Psoas muscle (tissue), 8 donors: ENCODE measurements at places on chromosomes 6 and 20. TPM values are rescaled to one million over a fixed set of nuclear protein-coding genes. Genes with fewer than 3 reads are reported as not detected.

The AHCY gene
- 128 TPM for polyA plus RNA-seq

GRCh38 chr6:30885481-30885998 is 1.2 kb downstream of the DDR1 start:
- DNase-seq = no peak

The OR2J3 gene
- not detected for polyA plus RNA-seq

GRCh38 chr20:58852543-58853271 is at the start of gene GNAS:
Gene GNAS (plus strand): TSS chr20:58852716.
- DNase-seq = peak; percentile 83

- DNase-seq = no peak
Observed at GRCh38 chr6:160899671-160900430, 91.7 kb upstream of the MAP3K4 start.

The RAMACL gene
- 0.25 TPM for polyA plus RNA-seq

The EPHA7 gene
- 0.75 TPM for polyA plus RNA-seq

DNA sequence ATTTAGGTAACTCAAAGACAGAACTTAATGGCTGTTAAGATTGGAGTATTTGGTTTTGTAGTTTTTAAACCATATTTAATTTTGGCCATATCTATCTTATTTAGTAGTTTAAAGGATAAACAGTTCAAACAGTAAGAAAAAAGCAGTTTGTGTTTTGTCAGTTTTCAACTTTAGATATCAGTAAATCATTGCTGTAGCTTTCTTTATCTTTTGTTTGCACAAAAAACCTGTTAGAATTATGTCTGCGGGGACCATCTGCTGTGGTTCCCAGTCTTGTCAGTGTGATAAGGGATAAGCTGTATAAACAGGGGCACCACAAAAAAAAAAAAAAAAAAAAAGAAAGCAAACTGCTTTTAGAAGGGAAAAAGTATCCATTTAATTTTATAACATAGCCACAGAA is 40.9 kb downstream of the CDKAL1 start:
- no peak for DNase-seq

DNA sequence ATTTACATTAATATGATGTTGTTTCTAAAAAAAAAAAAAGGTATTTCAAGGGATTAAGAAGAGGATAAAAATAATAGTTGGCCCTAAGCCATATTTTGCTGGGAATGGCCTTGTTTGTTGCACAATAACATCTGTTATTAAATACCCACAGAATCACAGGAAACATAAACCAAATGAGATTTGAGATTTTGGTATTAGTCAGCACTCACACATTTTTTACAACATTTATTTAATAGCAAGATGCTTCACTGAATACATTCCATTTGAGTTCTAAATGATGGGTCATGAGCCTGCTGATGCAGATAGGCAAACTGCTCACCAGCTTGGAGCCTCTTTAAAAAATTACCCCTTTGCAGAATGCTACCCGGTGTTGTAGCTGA is 92.9 kb upstream of the ENPP5 start:
- DNase-seq = no peak

DNA sequence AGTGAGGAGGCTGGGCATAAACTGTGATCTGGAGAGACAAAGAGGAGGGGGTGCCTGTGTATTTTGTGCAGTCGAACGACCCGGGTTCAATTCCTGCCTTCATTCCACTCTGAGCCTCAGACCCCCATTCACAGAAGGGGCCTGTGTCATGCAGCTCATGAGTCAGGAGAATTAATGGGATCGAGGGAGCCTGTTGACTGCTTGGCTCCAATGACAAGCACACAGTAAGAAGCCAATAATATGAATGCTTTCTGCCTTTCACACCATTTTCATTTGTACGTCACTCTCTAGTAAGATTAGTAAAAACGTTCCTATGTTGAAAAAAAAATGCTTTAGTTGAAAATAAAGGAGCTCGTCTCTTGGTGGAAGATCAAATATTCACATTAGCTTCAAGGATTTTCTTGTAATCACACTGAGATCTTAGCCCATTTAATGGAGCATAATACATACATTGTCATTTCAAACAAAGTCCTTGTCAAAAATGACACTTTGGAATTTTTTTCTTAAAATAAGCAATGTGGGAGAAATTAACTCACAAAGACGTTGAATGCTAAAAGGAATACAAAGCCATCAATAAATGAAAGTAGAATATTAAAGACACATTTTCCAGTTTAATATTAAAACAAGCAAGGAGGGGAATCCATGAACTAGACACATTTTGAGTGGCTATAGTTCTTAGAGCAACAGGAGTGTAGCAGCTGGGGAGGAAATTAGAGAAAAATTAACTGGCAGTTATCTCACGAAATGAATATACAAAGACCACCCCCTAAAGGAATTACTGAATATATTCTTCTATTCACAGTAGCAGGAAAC is 246.7 kb upstream of the AFDN start:
- DNase-seq = no peak

The WFDC10B gene
- not detected for polyA plus RNA-seq

The RAB44 gene
- not detected for polyA plus RNA-seq

DNA sequence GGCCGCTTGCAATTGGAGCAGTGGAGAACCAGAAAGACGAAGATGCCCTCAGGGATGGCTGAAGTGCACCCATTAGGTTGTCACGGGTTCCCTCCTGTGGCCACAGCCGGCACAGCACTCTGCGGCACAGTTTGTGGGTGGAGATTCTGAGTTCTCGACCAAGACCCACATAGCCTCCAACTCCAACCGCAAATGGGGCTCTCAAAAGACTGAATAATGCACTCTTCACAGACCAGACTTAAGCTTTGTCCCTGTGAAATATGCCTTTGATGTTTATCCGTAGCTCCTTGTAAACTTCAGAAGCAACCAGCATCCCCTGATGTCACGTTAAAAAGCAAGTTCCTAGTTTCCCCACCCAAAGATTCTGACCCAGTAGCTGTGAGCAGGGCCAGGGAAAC is 934 bp upstream of the CST9 start:
- DNase-seq = peak; percentile 86

GRCh38 chr20:14481863-14482262 is 144.5 kb upstream of the FLRT3 start:
- no peak for DNase-seq

- no peak for DNase-seq
Observed at GRCh38 chr6:100923481-100924165, 42.5 kb upstream of the ASCC3 start.

DNA sequence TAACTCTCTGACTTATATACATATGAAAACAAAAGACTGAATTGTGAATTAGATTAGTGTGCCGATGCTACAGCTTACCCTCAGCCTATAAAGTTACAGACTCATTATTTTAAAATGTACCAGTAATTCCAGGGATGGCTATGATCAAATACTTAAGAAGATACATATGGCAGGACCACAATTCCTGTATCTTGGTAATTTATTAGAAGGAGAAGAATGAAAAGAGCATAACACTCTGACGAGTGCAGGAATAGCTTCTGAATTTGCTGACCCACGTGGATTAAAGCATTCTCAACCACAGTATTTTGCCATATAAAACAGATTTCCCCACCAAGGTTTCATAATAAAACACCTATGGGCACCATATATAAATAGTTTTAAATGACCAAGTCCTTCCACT is 368.5 kb upstream of the RUNX2 start:
- DNase-seq = no peak

The CGAS gene
- polyA plus RNA-seq = 0.36 TPM

The IRF4 gene
- 0.08 TPM for polyA plus RNA-seq

The MROH8 gene
- 3.7 TPM for polyA plus RNA-seq

The GNAS-AS1 gene
- polyA plus RNA-seq = 0.13 TPM

- peak; percentile 63 for DNase-seq
Observed at GRCh38 chr20:1888796-1889463, 6.3 kb upstream of the SIRPA start.

GRCh38 chr6:113627480-113627879 is 229.7 kb upstream of the MARCKS start:
- DNase-seq = no peak

DNA sequence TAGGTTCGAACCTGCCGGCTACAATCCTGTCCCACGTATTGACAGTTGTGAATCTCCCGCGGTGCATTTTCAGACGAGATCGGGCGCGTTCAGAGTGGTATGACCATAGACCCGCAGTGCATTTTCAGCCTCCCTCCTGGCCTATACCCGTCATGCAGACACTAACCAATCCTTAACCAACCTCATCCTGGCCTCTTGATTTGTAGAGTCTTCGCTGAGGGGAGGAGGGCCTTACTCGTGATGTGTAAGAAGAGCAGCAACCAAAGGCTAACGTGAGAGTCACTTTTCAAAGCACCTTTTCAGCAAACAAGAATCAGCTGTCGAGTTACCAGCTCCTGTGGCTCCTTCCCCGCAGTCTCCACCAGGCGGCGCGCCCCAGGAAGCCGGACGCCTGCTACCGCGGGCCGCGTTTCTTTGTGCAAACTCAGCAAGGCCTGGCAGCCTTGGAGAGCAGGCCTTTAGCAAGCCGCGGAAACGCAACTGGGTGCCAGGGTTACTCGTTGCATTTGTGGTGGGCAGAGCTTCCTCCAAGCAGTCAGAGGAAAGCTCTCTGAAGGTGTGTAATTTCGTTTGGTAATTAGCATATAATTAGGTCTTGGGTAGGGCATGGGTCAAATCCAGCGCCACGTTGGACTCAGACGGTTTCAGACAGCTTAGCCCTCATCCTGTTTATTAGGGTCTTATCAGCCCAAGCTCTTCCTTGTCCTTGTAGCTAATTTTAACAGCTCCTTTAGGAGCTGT is 139.8 kb downstream of the OR2B2 start:
- peak; percentile 85 for DNase-seq

DNA sequence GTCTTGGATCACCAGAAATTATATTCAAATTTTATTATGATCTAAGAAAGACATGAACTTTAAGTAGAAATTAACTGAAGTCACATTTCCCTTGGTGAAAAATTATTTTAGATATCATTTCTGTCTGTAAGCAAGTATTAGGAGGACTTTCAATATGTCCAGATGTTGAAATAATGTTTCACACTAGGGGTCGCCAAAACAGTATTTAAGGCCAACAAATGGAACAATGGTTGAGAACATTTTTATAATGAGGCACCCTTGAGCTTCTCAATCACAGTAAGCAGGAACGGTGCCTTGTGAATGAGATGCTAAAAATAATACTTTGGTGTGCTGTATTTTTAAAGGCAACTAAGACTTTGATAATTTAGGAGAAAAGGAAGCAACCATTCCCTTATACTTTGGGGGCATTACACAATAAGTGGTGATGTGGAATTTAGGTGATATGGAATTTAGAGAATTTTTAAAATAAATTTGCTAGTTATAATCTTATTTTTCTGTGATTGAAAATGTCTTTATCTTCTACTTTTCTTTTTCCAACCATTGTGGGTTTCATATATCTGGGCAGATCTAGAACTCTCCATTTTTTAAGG is 9.6 kb upstream of the SF3B5 start:
- DNase-seq = no peak

DNA sequence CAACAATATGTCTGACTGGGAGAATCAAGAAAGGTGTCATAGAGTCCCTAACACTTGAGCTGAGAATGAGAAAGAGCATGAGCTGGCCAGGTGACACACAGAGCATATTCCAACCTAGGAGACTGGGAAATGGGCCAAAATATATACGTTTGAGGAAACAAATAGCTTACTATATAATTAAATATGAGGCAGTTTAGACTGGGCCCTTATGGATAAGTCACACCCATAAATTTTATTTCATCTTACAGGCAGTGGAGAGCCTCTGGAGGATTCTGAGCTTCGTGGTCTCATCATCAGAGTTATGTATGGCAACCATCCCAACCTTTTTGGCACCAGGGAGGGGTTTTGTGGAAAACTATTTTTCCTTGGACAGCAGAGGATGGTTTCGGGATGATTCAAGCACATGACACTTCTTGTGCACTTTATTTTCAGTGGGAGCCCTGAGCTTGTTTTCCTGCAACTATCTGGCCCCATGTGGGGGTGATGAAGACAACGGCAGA is 12.9 kb upstream of the NQO2 start:
- no peak for DNase-seq

- DNase-seq = no peak
Observed at GRCh38 chr20:58839991-58840747, 10.5 kb downstream of the GNAS-AS1 start.

- no peak for DNase-seq
Observed at GRCh38 chr20:64092258-64093012, 8.2 kb upstream of the LKAAEAR1 start.

The HSPA12B gene
- polyA plus RNA-seq = 4.0 TPM

The FAXC gene
- not detected for polyA plus RNA-seq

The CCN6 gene
- not detected for polyA plus RNA-seq

- no peak for DNase-seq
Observed at GRCh38 chr20:34636648-34637047, 40.2 kb downstream of the PIGU start.

GRCh38 chr6:107244742-107245480 is 129.6 kb upstream of the BEND3 start:
- no peak for DNase-seq

DNA sequence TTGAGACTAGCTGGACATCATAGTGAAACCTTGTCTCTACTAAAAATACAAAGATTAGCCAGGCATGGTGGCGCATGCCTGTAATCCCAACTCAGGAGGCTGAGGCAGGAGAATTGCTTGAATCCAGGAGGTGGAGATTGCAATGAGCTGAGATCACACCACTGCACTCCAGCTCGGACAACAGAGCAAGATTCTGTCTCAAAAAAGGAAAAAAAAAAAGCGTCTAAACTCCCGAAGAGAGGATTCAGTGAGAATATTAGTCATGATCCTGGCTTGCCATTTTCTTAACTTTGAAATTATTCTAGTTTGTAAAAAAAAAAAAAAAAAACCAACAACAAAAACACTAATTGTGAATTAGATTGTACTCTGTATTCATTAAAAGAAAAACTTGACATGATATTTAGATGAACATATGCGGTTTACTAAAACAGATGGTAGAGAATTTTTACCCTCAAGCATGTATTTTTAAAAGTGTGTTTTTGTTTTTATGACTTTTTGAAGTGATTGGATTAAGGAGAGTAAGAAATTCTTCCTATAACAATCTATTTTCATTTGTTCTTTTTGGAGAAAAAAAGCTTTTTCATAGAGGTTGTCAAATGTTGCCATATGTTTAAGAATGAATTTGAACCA is 80.7 kb downstream of the UST start:
- no peak for DNase-seq

DNA sequence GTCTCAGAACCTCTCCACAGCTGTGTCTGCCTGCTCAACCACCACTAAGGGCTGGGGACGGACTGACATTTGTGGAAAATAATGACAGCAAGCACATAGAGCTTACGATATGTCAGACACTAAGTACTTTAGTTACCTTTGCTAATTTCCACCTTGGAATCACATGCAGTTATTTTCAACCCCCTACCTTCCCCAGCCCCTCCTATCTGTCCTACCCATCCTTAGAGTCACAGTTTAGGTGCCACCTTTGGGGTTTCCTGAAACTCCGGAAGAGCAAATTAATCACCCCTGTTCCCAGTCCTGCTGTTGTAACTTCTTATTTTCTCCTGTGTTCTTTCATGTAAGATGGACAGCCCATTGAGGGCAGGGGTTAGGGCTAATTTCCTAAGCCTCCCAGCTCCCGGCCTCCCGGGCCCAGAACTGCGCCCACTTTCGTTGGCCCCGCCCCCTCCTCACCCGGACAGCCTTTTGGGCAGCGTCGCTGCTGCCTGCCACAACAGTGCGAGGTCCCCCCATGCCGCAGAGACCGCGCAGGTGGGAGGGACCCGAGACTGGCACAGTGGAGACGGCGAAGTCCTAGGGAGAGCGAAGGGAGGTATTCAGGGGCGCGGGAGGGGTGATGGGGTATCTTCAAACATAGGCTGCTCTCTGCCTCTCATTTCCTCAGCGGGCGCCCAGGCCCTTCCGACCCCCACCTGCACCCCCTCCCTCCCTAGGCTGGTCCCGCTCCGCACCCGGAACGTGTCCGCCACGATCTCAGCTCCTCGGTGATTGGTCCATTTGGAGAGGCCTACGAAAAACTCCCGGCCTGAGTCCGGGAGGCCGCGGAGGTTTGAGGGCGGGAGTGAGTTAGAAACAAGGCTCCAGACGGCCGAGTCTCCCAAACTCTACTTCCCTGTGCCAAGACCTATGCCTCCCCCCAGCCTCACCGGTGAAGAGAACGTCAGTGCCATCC is 1.1 kb downstream of the DDAH2 start:
- no peak for DNase-seq
